ENCODE measurements at places on chromosomes 12 and 14.

GRCh38 chr12:93524386-93525133, 47.9 kb upstream of the SOCS2 start:
- H3K36me3 ChIP-seq: no peaks in the 10 kb centered on the region
- H3K4me3 ChIP-seq: no peak overlapping the region
- DNase-seq: no peak
- peaks cover 5% of the 10 kb centered on the region for H3K4me1 ChIP-seq
- H3K27ac ChIP-seq: no peak overlapping the region
- H3K27me3 ChIP-seq: peaks cover 5% of the 10 kb centered on the region

DNA sequence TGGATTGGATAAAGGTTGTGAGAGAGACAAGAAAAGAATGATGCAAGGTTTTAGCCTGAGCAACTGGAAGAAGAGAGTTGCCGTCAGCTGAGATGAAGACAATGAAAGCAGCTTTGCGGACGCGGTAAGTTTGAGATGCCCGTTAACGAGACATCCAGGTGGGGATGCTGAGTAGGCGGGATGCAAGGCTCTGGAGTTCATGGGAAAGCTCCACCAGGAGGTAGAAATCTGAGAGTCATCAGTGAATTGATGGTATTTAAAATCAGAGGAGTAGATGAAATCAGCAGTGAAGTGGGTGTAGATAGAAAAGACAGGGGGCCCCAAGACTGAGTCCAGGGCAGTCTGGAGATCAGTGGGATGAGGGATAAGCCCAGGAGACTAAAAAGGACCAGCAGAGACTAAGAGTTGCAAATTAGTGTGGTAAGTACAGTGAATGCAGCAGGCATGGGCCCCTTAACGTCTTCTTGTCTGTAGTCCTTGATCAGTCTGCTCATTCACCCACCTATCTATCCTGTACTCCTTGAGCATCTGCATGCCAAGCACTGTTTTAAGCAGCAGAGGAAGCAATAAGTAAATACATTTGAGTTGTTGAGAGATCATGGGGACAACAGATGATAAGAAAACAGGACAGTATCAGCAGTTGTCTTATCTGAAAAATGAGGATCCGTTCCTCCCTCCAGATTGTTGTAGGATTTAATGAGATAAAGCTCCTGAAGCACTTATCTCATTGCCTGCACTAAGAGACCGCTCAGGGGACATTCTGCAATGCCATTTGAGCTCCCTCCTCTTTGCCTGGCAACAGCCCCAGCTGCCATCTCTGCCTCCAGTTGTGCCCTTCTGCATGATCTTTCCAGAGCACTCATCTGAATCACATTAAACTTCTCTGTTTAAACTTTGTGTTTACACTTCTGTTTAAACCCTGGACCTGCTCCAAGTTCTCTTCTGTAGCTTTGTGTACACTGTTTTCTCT, 91.5 kb downstream of the APAF1 start:
- H3K4me3 ChIP-seq: no peak overlapping the region
- peak overlapping the region; percentile 51 for H3K27ac ChIP-seq
- H3K4me1 ChIP-seq: peaks cover 15% of the 10 kb centered on the region
- H3K27me3 ChIP-seq: no peaks in the 10 kb centered on the region
- no peak for DNase-seq

GRCh38 chr14:76525106-76525821, 149.3 kb downstream of the ESRRB start:
- peaks cover 56% of the 10 kb centered on the region for H3K27me3 ChIP-seq
- no peak overlapping the region for H3K27ac ChIP-seq
- no peak for DNase-seq

DNA sequence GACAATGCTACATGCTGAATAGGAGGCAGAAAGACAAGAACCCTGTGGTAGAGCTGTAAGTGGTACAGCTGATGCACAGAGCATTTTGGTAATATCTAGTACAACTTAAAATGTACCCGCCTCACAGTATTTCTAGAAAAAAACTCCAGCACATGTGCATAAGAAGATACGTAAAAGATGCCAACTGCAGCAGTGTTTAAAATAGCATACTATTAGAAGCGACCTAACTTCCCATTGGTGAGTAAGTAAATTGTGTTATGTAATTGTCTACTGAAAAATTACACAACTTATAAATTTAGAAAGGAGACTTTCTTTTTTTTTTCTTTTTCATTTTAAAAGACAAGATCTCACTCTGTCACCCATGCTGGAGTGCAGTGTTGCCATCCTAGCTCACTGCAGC, 114.3 kb upstream of the CAND1 start:
- peaks cover 52% of the 10 kb centered on the region for H3K27me3 ChIP-seq
- H3K36me3 ChIP-seq: no peaks in the 10 kb centered on the region
- H3K4me1 ChIP-seq: no peaks in the 10 kb centered on the region

DNA sequence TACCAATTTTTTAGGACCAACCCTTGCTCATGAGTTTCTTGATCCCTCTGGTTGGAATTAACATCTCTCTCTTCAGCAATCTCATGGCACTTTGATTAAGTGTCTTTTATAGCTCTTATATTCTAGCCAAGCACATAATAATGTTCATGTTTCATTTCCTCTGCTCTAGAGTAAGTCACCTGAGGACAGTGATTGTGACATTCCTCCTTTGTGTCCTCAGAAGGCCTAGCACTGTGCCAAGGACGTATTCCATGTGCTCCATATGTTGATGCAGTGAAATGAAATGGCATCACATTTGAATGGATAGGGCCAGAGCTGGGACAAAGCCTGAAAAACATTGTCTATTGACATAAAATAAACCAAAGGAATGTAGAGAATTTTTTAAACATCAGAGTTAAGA, 322.8 kb upstream of the PRICKLE1 start:
- no peaks in the 10 kb centered on the region for H3K36me3 ChIP-seq
- no peaks in the 10 kb centered on the region for H3K4me1 ChIP-seq
- no peak overlapping the region for H3K4me3 ChIP-seq
- DNase-seq: no peak
